ENCODE measurements at places on chromosomes 7 and 10.

DNA sequence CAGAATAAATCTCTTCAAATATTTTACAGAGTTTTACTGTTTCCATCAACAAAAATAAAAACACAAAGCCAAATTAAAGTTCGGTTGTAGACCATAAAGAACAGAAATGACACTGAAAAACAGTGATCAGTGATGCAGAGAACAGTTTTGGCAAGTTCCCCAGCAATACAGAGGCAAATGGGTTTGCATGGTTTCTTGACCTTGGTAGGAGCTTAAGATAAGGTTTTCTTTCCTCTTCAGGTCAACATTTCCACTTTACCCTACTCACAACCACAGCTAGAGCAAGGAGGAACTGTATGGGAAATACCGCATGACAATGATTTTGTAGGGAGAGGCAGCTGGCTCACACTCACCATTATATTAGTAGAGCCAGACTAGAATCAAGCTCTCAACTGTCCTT is 199.5 kb downstream of the SH2D4B start:
- no peak for DNase-seq

- no peak for DNase-seq
Measured at GRCh38 chr7:150446288-150446938, 4.0 kb upstream of the GIMAP8 start.

- no peak for DNase-seq
Measured at GRCh38 chr10:51176976-51177695, 102.8 kb downstream of the PRKG1 start.

- no peak for DNase-seq
Measured at GRCh38 chr10:47278152-47278473, 21.9 kb upstream of the GDF10 start.

DNA sequence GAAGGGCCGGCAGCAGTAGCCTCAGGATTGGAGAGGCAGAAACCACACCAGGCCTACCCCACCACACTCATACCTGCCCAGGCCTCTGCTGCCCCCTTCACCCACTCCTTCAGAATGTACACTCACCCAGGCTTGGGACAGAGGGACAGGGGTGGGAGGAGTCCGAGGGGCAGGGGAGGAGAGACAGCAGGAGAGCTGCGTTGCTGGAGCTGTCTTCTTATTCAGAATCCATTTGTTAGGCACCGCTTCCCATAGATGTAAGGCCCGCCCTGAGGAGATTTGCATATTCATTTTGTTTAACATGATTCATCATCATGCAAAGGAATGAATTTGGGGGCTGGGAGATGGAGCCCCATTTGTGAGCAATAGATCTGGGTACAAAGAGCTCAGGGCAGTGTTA is 156.7 kb downstream of the CDH23 start:
- no peak for DNase-seq

DNA sequence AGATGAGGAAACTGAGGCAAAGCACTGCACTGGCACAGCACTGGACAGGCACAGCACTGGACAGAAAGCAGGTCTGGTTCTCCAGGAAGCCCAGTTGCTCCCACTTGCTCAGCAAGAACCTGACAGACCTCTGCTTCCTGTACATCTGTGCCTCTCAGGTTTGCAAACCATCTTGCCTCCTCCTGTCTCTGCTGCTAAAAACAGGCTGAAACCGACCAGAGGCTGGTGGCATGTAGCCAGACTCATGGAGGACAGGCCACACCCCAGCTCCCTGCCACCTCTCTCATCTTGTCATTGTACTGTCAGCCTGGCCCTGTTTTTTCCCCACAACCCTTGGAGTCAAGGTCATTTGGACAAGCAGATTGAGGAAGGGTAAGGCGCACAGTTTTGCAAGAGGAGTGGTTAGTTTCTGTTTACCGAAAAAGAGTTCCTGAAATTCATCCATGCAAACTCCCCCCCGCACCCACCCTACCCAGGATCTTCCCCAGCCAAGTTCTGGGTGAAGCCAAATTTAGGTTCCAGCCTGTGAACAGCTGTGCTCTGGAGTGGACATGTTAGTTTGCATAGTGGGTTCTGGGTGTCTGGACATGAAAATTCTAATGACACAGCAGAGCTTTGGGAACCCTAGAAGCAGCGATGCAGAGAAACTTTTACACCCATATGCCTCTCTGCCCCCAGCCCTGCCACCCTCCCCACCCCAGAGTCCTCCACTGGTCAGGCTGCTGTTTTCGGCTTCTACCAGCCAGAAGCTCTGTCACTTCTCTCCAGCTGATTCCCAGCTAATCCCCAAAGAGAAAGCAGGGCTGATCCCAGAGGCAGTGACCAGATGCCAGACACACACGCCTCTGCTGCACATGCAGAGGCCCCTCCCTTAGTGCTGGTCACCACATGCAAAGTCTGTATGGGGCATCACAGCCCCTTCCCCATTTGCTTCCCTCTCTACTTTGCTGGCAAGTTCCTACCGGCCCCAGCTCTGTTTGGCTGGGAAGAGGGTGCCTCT is 8.5 kb upstream of the C10orf105 start:
- no peak for DNase-seq

- DNase-seq: no peak
Measured at GRCh38 chr10:88374392-88375175, 208.5 kb downstream of the RNLS start.

- DNase-seq: no peak
Measured at GRCh38 chr10:29751684-29752083, 116.9 kb upstream of the SVIL start.

DNA sequence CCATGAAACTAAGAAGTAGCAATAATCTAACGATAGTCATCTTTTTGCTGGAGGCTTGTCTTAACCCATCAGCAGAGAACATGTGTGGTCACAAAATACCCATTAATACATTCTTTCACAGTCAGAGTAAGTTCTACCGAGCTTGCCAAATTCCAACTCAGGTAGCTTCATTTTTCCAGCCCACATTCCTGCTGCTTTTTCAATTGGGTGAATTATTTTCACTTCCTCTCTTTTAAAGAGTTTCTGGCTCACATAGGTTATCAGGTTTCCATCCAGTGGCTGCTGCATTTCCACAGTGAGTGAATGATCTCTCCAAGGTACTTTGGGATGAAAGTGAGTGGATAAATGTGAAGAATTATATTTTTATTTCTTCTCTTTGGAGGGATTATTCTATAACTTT is 233.1 kb downstream of the SEMA3E start:
- DNase-seq: no peak

DNA sequence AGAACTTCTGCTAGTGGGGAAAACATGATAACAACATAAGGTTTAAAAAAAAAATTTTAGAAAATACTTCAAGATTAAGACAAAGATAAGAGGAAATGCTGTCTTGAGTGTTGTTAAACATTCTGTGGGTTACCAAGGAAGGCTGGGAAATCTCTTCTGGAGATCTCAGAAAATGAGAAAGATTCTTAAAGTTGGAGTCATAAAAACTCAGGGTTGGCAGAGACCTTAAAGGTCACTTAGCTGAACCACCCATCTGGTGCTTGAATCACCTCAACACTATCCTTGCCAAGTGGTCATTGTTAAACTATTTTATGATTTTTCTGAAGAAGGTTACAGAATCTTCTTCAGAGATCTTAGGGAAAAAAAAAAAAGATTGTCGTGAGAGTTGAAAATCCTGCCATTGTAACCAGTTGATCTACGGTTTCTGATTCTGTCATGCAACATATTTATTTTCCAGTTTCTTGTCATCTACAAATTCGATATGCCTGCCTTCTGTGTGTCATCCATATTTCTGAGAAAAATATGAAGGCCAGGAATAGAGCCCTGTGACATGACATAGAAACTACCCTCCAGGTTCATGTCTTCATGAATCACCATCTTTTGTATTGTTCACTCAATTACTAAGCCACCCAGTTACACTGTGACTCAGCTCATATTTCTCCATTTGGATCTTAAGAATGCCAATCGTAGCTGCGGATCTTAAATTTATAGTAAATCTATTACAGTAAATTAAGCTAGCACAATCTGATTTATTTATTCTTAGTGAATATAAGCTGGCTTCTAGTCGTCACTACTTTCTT is 179.2 kb downstream of the ST7 start:
- DNase-seq: no peak

DNA sequence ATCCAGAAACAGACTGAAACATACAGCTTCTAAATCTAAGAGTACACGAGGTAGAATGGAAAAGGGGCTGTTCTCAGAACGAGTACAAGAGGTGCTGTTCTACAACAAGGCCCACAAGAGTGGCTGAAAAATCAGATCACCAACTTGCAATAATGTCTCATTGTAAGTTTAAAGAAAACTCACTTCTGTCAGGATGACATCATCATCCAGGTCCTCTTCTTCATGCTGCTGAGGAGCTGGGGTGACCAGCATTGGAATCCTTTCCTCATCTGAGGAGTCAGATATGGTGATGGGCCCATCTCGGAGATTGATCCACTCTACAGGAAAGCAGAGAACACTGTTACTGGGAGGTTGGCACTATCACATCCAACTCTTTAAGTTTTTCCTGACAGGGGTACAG is 28.8 kb downstream of the RNF216 start:
- DNase-seq: no peak

All from stimulated activated CD8-positive, alpha-beta memory T cell treated with anti-CD3 and anti-CD28 coated beads, Interleukin-7, amount 100 ng/mL, for 1 hour (primary cell).